G401 (cell line): ENCODE measurements at places on chromosomes 2 and 18. TPM values are rescaled to one million over a fixed set of nuclear protein-coding genes. Genes with fewer than 3 reads are reported as not detected.

Gene ANO7
- total RNA-seq: 1.1 TPM in 1 of 2 replicates, not detected in the other

Gene GTF2A1L
- not detected in 2 replicates for total RNA-seq

GRCh38 chr2:119484834-119485233 is 39.4 kb downstream of the SCTR start:
- no peak for DNase-seq

DNA sequence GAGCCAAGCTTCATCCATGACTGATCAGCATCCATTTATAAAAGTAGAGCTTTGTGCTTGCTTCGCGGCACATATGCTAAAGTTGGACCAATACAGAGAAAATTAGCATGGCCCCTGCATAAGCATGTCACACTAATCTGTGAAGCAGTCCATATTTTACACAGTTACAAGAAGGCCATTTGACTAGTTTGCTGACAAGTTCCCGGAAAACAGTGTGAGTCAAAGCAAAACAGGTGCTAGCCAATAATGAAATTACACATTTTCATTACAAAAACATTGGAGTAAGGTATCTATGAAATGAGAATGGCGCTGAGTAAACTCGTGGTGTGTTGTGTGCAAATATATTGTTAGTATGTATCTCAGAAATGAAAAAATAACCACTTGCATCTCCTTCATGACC is 4.7 kb downstream of the ANKRD62 start:
- DNase-seq: no peak

GRCh38 chr18:45901654-45902210 is 65.4 kb downstream of the EPG5 start:
- DNase-seq: no peak

DNA sequence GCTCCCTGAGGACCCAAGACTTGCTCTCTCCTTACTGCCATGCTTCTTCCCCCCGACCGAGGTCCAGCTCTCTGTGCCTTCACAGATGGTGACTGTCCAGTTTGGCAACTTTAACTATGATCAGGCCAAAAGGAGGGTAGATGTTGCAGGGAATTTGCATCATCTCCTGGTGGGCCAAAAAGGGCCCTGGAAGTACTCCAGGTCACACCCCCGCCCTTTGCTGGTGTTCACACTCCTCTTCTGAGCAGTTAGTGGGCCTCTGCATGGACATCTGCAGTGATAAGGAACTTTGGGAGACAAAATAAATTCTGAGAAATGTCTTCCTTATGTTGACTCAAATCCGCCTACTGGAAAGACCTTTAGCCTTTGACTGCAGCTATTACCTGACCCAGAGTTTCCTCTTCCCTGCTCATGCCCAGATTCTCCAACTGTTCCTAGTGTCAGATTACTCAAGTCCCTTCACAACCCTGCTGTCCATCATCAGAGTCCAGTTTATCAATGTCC is 234.4 kb downstream of the LOXHD1 start:
- no peak for DNase-seq
